ENCODE measurements at places on chromosomes 6 and 20.

DNA sequence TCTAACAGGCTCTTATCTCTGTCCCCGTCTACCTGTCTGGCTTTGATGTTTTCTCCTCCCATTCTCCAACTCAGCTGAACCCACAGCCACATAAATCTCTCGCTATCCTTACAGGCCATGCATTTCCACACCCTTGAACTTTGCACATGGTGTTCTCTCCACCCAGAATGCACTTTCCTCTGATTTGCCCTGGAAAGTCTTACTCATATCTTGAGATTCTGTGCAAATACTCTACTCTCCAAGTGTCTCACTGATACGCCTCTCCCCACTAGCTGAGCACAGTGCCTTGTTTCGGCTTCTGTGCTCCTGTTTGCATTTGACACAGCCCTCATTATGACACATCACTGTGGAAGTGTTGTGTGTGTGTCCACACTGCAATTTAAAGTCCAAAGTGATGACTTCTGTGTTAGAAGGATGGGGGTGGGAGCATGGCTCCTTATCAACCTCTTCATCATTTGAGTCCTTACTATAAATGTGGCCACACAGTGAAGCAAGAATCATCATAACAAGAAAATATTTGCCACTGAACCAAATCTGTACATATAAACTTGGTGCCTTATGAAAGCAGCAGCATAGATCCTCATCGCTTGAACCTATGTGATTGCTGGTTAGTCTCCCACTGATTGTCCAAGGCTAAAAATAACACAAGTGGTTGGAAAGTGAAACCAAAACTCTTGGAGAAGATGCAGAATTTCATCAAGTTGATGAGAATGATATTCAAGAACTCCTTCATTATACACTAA is 5.5 kb upstream of the PRELID3B start:
- DNase-seq: no peak

DNA sequence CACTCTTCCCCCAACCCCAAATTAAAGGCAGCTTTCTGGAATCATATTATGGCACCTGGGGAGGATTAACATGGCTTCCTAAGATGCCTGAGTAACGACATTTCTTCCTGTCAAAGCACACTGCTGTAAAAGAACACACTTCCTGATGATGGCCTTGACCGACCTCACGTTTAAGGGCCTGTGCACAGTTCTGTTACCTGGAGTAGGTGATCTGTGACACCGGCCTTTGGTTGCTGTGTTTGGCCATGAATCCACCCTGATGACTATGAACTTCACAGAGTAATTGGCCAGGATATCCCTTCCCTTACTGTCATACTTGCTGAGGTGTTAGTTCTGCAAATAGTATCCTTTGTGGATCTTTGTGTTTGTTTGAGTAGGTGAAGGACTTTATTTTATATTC is 45.8 kb downstream of the PLCB4 start:
- no peak for DNase-seq

DNA sequence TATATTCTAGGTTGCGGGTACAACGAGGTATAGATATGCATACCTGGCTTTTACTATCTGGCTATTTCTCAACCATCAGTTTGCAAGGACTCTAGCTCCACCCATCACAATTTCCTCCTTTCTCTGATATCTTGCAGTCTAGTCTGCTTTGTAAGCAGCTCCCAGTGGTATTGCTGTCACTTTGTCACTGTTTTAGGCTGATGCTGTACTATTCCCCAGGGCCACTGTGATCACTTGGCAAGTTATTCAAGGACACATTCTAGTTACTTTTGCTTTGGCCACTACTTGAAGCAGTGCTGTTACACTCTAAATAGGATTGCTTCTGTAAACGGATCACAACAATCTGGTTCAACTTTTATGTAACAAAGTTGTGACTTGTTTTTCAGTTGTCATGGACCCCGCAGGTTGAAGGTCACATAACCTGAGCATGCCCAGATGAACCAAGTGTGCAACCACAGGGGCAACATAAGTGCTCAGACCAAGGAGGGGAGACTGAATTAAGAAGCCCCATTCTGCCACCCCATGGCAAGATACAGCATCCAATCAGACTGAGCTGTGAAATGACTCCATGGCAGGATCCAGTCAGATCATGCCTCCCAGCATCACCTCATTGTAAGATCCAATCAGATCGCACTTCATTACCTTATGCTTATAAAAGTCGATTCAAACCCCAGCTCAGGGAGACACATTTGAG is 588.4 kb upstream of the CITED2 start:
- DNase-seq: no peak

GRCh38 chr20:57397693-57398108 is 6.5 kb downstream of the RBM38 start:
- no peak for DNase-seq

GRCh38 chr6:151876122-151876521 is 68.6 kb downstream of the ESR1 start:
- no peak for DNase-seq

DNA sequence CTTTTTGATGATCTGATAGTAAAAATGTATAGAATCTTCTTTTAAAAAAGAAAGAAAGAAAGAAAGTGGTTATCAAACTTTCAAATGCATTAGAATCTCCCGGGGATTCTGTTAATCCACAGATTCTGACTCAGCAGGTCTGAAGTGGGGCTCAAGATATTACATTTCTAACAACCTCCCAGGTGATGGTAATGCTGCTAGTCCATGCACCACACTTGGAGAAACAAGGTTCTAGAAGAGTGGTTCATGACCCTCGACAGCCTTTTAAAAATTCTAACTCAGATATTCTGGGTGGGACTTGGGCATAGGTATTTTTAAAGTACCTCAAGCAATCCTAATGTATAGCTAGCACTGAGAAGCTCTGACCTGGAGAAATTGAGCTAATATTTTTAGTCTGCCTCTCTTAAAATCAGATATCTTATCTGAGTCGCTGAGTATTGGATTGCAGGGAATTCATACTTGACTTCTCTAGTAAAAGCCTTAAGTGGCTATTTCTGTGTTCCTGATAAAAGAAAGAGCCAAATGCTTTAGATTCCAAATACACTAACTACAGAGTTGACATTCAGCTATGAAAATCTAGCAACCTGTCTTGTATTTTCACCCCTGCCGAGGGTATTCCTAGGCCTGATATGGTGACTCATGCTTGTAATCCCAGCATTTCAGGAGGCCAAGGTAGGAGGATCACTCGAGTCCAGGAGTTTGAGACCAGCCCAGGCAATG is 252.4 kb downstream of the PHACTR1 start:
- DNase-seq: no peak

DNA sequence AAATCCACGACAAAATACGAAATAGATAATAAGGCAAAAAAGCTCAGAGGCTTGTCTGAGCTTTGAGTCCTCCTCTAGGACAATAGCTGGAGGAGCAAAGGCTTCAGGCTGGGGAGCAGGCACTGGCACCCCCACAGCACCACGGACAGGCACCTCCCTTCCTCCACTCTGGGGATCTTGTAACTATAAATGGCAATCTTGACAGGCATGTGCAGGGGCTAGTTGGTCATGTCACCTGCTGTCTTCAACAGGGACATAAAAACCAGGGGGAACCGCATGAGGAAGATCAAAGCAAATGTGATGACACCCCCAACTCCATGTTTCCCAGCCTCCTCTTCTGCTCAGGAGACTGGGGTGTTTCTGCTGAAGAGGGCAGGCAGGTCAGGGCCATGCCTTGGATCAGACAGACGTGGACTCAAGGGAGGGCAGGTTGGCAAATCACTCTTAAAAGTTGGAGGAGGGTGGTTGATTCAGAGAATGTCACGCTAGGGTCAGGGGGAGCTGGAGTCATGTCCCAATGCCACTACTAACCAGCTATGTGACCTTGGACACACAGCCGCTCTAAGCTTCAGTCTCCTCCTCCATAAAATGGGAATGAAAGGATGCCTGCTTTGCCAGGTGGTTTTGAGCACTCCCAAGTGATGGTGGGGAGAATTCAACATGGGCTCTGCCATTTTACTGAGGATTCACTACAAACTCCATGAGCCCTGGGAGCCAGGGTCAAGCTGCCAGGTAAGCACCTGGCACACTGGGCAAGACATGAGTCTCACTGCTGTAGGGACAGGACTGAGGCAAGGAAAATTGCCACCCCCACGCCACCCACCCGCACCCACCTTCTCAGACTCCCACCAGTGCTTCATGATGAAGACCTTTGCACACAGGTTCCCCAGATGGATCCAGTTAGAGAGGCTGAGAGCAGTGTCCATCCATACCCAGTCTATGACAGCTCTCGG is 48.0 kb downstream of the NPEPL1 start:
- DNase-seq: no peak

GRCh38 chr6:73893696-73894095 is 197.7 kb downstream of the CD109 start:
- no peak for DNase-seq

- peak; percentile 40 for DNase-seq
These were observed 44.8 kb downstream of the STK4 start for GRCh38 chr20:45011108-45011526.

DNA sequence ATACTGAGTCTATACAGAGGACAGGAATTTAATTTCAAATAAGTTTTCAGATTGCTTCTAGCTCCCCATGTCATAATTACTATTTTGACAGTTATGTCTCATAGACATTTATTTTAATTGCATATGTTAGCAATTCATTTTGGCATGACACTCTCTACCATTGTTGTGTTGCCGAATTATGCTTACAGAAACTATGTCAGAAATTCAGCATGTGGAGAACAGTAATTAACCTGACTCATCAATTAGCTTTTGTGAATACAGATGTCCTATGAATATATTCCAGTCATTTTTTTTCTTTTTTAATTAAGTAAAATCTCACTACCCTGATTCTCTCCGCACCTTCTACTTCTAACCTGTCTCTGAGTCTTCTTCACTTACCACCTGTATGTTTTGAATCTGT is 105.1 kb downstream of the NKAIN2 start:
- DNase-seq: no peak

DNA sequence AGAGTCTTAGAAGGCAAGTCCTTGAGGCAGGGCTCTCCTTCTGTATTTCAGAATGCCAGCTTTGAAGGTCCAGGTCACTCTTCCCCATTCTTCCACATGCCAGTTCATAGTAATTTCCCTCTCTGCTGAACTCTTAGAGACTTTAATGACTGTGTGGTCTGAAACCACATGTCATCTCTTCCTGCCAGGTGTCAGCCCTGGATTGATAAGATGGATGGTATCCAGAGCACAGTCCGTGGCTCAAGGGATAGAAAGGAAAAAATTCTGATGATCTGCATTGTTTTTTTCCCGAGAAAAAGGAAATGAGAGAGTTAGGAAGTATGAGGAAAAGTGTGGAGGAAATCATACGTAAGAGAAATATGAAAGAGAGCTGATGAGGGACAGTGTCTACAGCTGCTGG is 250.9 kb downstream of the TPBG start:
- DNase-seq: no peak

GRCh38 chr20:24998631-24999445 is 6.3 kb upstream of the APMAP start:
- no peak for DNase-seq

- no peak for DNase-seq
These were observed 6.2 kb downstream of the SS18L1 start for GRCh38 chr20:62149532-62150309.

DNA sequence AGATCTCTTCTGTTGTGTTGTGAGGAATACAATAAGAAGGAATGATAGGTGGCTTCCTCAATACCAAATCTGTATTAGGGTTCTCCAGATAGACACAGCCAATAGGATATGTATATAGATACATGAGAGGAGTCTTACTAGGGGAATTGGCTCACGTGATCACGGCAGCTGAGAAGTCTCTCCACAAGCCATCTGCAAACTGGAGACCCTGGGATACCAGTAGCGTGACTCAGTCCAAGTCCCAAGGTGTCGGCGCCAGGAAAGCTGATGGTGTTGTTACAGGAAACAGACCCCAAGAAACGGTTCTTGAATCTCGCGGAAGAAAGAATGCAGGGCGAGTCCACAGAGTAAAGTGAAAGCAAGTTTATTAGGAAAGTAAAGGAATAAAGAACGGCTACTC is 61.4 kb downstream of the SYTL3 start:
- DNase-seq: no peak

DNA sequence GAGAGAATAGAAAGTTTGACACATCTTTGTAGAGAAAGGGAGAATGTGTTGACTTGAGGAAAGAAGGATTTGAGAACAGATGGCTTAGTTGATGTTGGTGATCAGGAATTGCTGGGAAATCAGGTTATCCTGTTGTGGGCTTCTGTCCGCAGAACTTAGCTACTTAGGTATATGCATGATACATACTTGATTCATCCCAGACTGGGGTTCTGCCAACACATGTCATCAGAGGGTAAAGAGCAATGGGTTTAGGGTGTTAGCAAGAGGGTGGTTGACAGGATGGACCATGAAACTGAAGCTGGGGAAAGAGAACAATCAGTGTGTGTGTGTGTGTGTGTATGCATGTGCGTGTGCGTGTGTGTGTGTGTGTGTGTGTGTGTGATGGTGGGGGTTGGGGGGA is 50.6 kb upstream of the NELFCD start:
- no peak for DNase-seq

- no peak for DNase-seq
These were observed 37.9 kb downstream of the E2F3 start for GRCh38 chr6:20439558-20439957.

DNA sequence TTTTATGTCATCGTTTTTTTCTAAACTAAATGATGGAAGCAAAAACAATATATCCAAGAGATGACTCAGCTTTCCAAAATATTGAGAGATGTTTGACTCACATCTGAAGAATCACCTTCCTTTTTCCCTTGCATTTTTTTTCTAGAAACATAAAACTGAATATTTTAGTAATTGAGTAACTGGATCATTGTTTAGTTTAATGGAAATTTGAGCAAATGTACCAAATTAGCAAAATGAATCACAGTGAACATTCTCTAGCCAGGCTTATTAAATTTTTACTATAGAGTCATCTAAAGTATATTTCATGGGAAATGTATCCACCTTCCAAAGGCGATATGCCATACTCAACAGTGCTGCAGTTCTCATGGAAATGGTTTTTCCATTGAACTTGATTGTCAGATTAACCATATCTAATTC is 145.5 kb downstream of the TENT5A start:
- DNase-seq: no peak

- no peak for DNase-seq
These were observed 9.0 kb upstream of the LCA5 start for GRCh38 chr6:79546186-79546585.

DNA sequence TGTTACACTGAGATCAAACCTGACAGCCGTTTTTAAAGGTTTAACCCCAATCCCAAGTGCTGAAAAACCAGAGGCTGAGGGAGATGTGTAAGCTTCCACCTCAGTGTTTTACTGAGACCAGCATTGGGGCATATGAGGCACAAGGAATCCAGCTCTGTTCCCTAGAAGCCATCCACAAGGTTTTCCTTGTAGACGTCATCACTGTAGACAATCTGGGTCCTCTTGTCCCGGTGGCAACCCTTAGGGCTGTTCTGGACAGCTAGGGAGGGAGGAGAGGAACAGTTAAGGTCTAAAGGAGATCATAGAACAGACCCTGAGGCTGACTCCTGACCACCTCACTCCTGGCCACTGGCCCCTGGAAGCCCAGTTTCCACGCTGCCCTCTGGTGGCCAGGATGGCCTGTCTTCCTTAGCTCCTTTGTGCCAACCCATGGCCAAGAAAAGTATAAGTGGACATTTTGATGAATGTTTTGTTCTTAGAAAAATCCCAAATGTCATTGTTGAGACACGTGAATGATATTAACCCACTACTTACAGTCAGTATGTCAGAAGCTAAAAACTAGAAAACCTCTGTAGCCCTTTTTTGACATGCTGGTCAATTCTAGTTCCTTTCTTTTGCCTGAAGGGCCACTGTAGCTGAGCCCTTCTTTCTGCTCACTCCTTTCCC is 6.4 kb downstream of the CFB start:
- peak; percentile 16 for DNase-seq

- DNase-seq: no peak
These were observed 77.5 kb upstream of the MARCKS start for GRCh38 chr6:113779656-113780055.

- no peak for DNase-seq
These were observed 179.2 kb downstream of the TMEM242 start for GRCh38 chr6:157143890-157144798.
